ENCODE measurements at places on chromosomes 11 and 22.

- no peak for DNase-seq
These were observed 58.6 kb upstream of the GUCY1A2 start for GRCh38 chr11:107076832-107077231.

DNA sequence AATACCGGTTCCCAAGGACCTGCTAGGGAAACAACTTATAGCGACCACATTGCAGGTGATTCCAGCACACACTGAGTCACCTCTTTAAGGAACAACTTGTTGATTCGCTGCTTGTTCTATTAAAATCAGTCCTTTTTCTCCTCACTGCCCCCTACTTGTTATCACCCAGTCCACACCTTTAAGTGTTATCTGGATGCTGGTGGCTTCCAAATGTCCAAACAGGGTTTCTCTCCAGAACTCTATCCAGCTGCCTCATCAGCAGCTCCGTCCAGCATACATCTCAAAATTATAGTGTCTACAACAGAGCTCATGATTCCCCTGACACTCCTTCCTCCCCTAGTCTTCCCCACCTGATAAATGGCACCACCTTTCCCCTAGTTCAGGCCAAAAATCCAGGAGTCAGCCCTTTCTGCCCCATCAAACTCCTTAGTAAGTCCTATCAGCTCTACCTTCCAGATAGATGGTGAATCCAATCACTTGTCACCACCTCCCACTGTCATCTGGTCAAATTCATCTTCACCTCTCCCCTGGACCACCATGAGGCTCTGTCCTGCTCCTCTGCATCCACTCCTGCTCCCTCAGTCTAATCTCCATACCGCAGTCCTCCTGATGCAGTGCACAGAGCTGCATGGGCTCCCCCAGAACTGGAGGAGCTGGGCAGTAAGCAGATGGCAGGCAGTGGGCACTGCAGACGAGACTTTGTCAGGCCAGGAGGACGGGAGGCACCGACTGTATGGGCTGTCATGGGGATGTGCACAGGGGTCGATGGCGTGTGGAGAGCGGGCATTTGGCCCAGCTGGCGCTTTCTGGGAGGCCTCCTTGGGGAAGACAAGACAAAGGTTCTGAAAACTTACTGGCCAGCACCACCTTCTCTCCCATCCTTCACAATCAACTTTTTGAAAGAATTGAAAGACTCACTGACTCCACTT, 19.3 kb downstream of the IL10RA start:
- no peak for DNase-seq

- DNase-seq: no peak
These were observed 131.2 kb downstream of the ARL14EP start for GRCh38 chr11:30454111-30454510.

DNA sequence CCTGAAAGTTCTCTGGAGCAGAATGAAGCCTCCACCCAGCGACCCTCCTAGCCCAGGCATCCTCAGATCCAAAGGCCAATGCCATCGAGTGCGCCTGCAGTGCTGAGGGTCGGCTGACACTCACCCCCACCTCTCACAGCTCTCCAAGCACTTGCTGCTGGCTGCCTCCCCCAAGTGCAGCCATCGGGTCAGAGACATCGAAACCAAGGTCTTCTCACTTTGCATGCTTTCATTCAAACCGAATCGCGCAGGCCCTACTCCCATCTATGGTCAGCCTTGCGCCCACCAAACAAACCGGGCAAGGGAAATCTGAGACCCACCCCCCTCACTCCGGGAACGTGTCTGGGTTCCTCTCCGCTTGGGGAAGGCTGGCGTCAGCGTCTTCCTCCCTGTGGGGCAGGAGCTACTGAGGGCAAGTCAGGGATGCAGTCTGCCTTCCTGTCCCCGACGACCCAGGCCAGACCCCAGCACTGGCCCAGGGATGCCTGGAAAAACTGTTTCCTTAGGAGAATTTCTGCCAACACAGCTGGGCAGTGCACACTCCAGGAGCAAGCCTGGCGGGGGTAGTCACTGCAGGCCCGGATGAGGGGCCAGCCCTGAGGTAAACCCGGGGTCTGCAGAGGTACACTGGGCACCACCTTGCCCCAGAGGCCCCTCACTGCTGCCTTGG, 7.0 kb downstream of the WNT7B start:
- no peak for DNase-seq

DNA sequence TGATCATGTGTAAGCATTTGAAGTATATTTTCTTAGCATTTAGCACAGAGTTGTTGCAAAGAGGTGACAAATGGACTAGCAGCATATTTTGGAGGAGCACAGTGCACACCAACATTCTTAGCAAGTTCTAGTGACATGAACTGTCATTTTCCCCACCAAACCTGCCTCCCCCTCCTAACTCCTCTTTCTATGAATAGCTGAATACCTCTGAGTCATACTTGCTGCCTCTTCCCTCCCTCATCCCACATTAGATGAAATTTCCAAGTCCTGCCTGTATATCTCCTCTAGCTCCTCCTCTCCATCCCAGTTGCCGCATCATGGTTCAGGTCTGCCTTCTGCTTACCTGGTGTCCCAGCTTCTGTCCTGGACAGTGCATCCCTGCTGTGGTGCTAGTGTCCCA, 7.2 kb downstream of the OSBP2 start:
- DNase-seq: no peak

DNA sequence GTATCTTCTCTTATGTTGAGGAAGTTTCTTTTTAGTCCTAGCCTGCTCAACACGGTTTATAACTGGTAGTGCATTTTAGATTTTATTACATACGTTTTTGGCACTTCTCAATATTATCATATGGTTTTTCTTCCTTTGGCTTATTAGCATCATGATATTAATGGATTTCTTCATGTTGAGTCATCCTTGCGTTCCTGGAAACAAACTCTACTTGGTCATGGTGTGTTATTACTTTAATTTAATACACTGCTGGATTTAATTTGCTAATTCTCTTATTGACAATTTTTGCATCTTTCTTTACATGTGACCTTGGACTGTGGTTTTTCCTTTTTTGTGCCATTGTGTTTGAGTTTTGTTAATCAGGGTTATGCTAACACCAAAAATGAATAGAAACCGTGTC, 20.5 kb downstream of the IGF2 start:
- DNase-seq: no peak

- no peak for DNase-seq
These were observed 15.3 kb upstream of the POLA2 start for GRCh38 chr11:65246506-65246905.

- no peak for DNase-seq
These were observed 33.7 kb upstream of the EED start for GRCh38 chr11:86210898-86211297.

GRCh38 chr22:38304526-38304925, 12.7 kb downstream of the CSNK1E start:
- no peak for DNase-seq

- DNase-seq: no peak
These were observed 965 bp downstream of the OR9Q1 start for GRCh38 chr11:58024601-58025091.

GRCh38 chr22:36077271-36077670, 48.6 kb upstream of the RBFOX2 start:
- DNase-seq: no peak

DNA sequence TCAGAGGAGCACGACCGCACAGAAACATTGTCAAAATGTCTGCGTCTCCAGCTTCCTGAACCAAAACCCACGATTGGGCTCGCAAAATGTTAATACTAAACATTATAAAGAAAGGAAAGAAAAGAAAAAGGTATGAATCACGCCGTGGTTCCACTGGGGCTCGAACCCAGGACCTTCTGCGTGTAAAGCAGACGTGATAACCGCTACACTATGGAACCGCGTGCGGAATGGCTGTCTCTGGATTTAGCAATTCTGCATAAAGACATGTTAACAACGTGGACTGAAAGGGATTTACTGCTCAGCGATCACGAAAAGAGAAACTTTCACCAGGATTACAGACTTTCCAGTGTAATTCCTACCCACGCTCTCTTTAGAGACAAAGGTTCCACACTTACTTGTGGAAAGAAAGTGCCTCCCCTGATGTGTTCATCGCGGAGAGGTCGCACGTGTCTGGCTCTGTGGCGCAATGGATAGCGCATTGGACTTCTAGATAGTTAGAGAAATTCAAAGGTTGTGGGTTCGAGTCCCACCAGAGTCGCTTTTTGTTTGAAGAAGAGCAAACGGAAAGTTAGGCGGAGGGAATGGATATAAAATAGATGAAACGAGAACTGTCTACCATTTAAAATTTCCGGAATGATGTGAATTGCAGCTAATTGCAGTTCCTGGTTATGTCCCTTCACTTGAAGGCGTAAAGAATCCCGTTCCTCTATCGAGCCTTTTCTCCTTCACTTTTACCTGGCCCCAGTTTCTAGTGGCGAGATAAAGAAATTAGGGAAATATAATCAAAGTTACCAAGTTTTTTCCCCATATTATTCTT, 39.7 kb downstream of the OR4D9 start:
- DNase-seq: peak; percentile 88

- peak; percentile 68 for DNase-seq
These were observed 60.9 kb downstream of the CELSR1 start for GRCh38 chr22:46476547-46476941.

GRCh38 chr11:33225371-33225770, 31.8 kb upstream of the HIPK3 start:
- no peak for DNase-seq

GRCh38 chr11:129373489-129373953, 2.1 kb upstream of the BARX2 start:
- no peak for DNase-seq

DNA sequence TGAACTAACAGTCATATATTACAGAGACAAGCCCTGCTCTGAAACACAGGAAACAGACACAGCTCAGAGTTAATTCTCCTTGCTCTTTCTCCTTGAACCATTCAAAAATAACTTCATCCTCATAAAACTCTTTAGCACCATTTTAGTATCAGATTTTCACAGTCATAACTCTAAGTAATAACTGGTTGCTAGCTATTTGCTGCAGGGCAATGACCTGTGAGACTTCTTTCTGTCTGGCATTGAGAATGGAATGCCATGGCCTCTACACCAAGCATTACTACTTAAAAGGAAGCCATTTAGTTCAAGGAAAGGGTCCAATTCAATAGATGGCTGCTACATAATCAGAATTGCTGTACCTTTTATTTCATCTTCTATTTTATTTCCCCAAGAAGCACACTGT, 186.6 kb upstream of the CCDC90B start:
- DNase-seq: no peak

DNA sequence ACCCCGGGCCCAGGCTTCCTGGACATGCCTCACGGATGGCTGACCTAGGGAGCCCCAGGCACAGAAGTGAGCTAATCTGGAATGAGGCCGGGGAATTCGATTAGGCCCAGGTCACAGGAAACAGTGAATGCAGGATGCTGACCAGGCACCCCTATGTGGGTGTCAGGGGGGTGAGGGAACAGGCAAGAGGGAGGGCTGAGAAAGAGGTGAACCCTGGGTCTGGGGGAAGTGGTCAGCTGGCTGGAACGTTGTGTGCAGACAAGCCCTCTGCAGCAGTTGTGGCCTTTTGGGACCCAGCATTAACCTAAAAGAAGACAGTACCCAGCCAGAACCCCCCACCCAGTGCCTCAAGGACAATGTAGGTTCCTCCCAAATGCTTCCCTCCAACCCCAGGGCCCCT, 8.1 kb downstream of the SERHL2 start:
- DNase-seq: no peak

DNA sequence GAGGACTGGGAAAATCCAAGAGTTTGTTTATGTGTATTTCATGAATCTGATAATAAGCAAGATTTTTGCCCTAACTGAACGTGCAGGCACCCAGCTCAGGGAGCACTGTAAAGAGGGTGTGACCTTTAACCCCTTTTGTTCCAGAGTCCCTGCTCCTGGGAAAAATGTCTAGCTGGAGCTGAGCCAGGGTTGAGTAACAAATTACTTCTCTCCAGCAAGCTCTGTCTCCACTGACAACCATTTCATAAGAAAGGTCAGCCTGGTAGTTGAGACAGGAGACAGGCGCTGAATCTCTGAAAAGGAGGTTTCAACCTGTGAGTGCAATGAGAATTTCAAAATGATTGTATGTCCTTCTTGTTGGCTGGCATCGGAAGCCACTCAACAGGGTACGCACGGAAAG, 156.4 kb upstream of the NARS2 start:
- DNase-seq: no peak

- DNase-seq: no peak
These were observed 399.7 kb downstream of the BRD1 start for GRCh38 chr22:49427941-49428340.

GRCh38 chr11:92340839-92341238, 116.2 kb downstream of the FAT3 start:
- DNase-seq: no peak

DNA sequence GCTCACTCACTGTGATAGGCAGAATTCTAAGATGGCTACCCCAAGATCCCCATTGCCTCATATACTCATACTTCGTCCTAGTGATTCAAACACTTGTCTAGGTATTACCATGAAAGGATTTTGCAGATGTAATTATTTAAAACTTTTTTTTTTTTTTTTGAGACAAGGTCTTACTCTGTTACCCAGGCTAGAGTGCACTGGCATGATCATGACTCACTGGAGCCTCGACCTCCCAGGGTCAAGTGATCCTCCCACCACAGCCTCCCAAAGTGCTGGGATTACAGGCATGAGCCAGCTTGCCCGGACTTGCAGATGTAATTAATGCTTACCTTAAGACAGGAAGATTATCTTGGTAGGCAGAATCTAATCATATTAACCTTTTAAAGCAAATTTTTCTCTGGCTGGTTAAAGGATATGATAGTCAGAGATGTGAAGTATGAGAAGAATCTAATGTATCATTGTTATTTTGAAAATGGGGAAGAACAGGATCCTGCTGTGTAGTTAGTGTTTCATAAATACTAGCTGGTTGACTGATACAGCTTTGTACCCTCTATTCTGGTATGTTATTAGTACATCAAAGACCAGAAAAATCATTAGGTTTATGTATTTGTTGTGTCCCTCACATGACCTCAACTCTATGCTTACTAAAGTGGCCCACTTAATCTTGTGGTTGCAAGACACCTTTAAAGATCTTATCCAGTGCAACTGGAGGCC, 35.5 kb downstream of the C2CD3 start:
- peak; percentile 88 for DNase-seq

GRCh38 chr11:3123305-3123704, 41.8 kb downstream of the OSBPL5 start:
- no peak for DNase-seq

- peak; percentile 94 for DNase-seq
These were observed 10.4 kb downstream of the JAML start for GRCh38 chr11:118214210-118214914.

DNA sequence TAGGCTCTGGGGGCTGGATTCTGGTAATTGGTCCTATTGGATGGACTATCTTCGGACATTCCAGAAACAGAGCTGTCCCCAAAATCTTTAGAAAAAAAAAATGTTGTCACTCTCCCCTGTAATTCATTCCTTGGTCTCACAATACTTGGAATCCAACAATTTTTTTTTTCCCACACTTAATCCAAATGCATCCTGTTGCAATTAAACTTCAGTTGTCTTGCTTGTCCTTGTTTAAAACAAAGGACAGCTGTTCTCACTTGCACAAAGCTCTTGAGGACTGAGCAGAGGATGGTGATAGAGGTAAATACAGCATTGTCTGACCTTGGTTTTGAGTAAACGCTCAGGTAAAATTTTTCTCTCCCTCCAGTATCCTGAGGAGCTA, 75.3 kb downstream of the SC5D start:
- DNase-seq: no peak

GRCh38 chr11:120229451-120230424, 10.2 kb upstream of the POU2F3 start:
- DNase-seq: peak; percentile 59

Measured in inflammatory macrophage (primary cell).